ENCODE measurements at places on chromosomes 6 and 20. TPM values are rescaled to one million over a fixed set of nuclear protein-coding genes. Genes with fewer than 3 reads are reported as not detected.

Gene IMPG1
- not detected for total RNA-seq

Gene BCAS1
- total RNA-seq: not detected

DNA sequence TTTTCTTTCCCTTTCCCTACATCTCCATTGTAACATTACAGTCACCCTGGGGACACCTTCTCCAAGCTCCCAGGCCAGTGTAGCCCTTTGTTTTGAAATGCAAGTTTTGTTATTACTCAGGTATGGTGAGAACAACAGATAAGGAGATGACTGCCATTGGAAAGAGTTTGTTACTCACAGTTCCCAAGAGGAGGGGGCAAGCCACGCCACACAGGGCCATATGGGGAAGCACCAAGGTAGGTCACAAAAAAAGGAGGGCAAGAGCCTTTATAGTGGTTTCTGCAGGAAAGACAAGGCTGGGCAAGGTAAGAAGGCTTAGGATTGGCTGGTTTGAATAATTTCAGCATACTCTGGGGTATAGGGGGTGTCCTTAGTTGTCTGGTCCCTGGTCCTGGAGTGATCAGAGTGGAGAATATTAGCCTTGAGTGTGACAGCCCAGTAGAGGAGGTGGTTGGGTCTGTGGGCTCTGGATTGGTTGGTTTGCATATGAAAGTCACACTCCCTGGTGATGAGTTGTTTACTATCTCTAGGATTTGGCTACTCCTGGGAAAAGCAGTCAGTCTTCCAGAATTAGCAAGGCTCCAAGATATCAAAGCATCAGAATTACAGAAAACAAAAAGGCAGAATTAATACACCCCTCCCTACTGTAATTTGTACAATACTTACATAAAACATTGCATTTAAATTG lies 33.1 kb upstream of the SMLR1 start:
- no peak overlapping the region for H3K27ac ChIP-seq
- H3K27me3 ChIP-seq: no peaks in the 10 kb centered on the region
- H3K4me3 ChIP-seq: no peak overlapping the region
- H3K4me1 ChIP-seq: no peaks in the 10 kb centered on the region
- no peaks in the 10 kb centered on the region for H3K36me3 ChIP-seq

- H3K27ac ChIP-seq: no peak overlapping the region
- peaks cover 50% of the 10 kb centered on the region for H3K27me3 ChIP-seq
- no peaks in the 10 kb centered on the region for H3K4me1 ChIP-seq
- no peak overlapping the region for H3K4me3 ChIP-seq
Observed at GRCh38 chr6:158529629-158530028, 30.3 kb upstream of the TMEM181 start.

Data from activated CD4-positive, alpha-beta memory T cell treated with anti-CD3 and anti-CD28 coated beads, Interleukin-2, amount 10 ng/mL, durations not matched to agents 7 days and 5 days (primary cell).